ENCODE measurements at places on chromosomes 12 and 14. TPM values are rescaled to one million over a fixed set of nuclear protein-coding genes. Genes with fewer than 3 reads are reported as not detected.

The FERMT2 gene
- not detected for total RNA-seq

The PPP2R5C gene
- total RNA-seq = 435 TPM

The KRT78 gene
- not detected for total RNA-seq

DNA sequence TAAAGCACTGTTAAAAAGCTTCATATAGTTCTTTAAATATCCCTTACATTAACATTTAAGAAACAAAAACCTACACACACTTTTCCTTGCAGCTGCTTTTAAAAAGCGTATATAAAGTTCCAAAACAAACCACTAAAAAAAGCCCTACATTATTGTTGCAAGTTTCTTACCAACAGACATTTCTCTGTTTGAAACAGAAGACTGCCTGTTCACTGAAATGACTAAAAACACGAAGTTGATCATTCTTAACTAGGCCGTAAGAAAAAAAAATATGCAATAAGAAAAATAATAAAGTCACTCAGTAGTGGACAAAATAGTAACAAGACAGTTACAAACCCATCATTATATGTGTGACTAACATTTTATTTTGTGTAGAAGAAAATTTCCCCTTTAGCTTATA lies 37.3 kb downstream of the KIF21A start:
- DNase-seq = no peak

- DNase-seq = no peak
These were observed 42.4 kb downstream of the MDM2 start for GRCh38 chr12:68850390-68850789.

DNA sequence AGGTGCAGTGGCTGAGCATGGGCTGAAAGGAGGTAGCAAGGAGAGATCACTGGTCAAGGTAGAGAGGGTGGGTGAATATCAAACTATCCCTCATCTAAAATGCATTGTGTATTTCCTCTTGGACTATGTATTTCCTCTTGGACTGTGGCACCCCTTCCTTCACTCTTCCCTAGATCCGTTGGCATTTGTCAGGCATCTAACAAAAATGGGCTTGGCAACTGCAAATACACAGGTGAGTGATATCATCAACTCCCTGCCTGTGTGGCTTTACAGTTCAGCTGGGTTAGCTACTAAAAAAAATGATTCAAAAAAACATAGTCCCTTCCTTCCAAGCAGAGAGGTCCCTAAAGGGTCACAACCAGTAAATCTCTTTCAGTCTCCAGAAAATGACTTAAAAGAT lies 142.8 kb upstream of the FUT8 start:
- DNase-seq = no peak

DNA sequence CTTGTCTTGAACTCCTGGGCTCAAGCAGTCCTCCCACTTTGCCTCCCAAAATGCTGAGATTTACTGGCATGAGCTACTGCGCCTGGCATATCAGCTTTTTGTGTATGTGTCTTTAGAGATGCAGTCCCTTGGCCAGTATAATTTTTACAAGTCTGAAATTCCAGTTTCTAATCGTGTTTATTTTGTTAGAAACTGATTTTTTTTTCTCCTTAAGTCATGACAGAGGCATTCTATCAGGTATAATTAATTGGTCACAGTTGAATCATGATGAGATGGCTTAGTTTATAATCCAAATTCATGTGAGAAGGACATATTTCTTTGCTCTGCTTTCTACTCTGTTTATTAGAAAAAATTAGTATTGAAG lies 98.9 kb downstream of the PCNX1 start:
- DNase-seq = no peak

DNA sequence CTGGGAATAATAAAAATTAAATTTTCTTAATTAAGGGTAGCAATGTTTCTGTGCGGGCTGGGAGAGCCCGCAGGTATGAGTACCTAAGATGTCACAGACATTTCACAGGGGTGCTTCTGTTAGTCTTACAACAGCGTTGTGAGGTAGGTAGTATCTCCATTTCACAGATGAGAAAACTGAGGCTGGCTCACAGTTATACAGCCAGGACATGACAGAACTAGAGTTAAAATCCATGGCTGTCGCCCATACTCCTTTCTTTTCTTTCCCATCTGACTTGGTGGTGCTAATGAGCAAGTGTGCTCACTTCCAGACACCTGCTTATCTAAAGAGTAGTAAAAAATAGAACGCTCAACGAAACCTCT lies 2.1 kb downstream of the BMAL2 start:
- DNase-seq = no peak

GRCh38 chr12:89493670-89494302 lies 30.8 kb downstream of the GALNT4 start:
- DNase-seq = no peak

- DNase-seq = no peak
These were observed 43.3 kb downstream of the NCKAP5L start for GRCh38 chr12:49784756-49785409.

DNA sequence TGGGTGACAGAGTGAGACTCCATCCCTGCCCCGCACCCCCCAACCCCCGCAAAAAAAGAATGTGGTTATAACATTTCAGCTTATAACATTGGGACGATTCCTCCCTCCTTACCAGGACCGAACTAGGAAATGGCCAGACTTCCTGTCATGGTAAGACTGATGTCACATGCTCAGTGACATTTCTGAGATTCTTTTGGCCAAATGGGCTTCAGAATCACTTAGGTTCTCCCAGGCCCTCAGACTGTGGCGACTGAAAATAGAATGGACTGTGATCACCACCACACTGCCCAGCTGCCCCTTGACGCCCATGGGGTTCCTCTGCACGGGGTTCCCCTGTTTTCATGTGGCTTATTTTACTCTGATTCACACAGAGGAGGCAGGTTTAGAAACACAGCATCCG lies 115.0 kb upstream of the EVL start:
- no peak for DNase-seq

Measured in T-cell (primary cell).